Naive thymus-derived CD4-positive, alpha-beta T cell (primary cell): ENCODE measurements at places on chromosomes 12 and 14. TPM values are rescaled to one million over a fixed set of nuclear protein-coding genes. Genes with fewer than 3 reads are reported as not detected.

Gene KRT6C
- not detected in 2 replicates for total RNA-seq

Gene PPP4R4
- 1.7 TPM for total RNA-seq

GRCh38 chr14:104940526-104941150 is 16.0 kb downstream of the PLD4 start:
- no peak for DNase-seq
- no peaks in the 10 kb centered on the region for H3K27me3 ChIP-seq
- no peak overlapping the region for H3K4me3 ChIP-seq
- no peak overlapping the region for H3K27ac ChIP-seq
- H3K4me1 ChIP-seq, result no peaks in the 10 kb centered on the region

GRCh38 chr14:61090432-61091216 is 109.6 kb downstream of the SLC38A6 start:
- H3K27me3 ChIP-seq, result no peaks in the 10 kb centered on the region
- no peak overlapping the region for H3K27ac ChIP-seq
- no peak overlapping the region for H3K4me3 ChIP-seq
- H3K36me3 ChIP-seq, result no peaks in the 10 kb centered on the region
- no peak for DNase-seq

DNA sequence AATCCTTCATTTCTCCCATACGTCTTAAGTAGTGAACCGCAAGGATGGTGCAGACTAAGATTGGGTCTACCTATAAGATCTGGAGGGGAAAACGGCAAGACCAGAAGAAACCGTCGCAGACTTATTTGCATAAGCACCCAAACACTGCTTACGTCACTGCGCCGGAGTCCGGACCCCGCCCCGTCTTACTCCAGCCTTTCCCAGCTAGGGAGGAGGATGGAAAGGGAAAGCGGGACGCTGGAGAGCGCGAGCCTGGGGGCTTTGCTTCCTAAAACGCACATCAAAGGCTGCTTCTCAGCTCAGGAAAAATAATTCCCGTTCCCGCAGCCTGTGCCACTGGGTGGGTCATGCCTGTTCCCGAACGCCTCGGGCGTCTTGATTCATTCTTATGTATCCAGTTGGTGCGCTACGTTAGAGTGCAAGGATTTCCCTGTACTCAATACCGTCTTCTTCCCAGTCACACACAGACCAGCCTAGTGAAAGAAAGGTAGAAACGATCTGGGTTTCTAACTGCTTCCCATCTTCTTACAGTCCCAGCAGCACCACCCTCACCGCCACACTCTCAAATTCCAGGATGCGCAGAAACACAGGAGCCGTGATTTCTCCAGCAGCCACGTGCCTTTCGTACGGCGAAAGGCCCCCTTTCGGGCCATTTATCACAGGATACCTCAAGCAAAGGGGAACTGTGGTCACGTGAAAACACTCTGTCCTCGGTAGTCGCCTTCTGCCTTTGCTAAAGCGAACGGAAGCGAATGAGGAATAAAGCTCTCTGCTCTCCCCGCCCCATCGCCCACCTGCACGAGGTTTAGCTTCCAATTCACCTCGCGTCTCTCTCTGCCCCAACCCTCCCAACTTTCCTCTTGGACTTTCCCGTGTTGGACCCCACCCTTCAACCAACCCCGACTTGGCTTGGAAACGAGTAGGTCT is 1.1 kb downstream of the SLC6A15 start:
- H3K36me3 ChIP-seq, result no peaks in the 10 kb centered on the region
- H3K4me3 ChIP-seq, result no peak overlapping the region
- no peaks in the 10 kb centered on the region for H3K4me1 ChIP-seq
- no peaks in the 10 kb centered on the region for H3K27me3 ChIP-seq
- DNase-seq, result no peak
- H3K27ac ChIP-seq, result no peak overlapping the region

DNA sequence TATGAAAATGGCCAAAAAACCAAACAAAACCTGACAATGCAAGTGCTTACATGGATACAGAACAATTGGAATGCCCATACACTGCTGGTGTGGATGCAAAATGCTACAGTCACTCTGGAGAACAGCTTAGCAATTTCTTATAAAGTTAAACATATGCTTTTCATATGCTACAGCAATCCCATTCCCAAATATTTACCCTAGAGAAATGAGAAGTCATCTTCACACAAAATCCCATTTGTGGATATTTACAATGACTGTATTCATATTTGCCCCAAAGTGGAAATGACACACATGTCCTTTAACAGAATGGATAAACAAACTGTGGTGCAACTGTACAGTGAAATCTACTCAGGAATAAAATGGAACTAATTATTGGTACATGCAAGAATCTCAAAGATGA is 20.4 kb downstream of the SAV1 start:
- no peaks in the 10 kb centered on the region for H3K4me1 ChIP-seq
- no peaks in the 10 kb centered on the region for H3K36me3 ChIP-seq
- H3K27ac ChIP-seq, result no peak overlapping the region
- no peak for DNase-seq
- H3K27me3 ChIP-seq, result no peaks in the 10 kb centered on the region
- no peak overlapping the region for H3K4me3 ChIP-seq

DNA sequence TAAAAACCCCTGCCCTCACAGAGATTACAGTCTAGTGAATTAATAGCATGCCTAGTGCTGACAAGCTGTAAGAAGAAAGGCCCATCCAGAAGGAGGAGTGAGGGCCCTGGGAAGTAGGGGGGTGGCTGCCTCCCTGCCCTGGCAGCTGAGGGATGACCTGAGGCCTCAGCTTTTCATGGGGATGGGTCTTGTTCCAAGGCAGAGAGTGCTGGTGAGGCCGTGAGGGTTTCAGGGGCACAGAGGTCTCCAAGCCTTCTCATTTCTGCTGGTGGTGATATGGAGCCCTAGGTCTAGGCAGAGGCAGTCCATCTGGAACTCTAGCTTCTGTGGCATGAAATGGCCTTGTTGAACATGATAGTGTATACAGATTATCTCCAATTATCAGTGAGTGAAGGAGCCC is 114.4 kb downstream of the ZFP36L1 start:
- no peak overlapping the region for H3K4me3 ChIP-seq
- H3K27me3 ChIP-seq, result no peaks in the 10 kb centered on the region
- H3K27ac ChIP-seq, result no peak overlapping the region
- H3K36me3 ChIP-seq, result no peaks in the 10 kb centered on the region

- no peak for DNase-seq
- no peaks in the 10 kb centered on the region for H3K36me3 ChIP-seq
- H3K27me3 ChIP-seq, result no peaks in the 10 kb centered on the region
- H3K27ac ChIP-seq, result no peak overlapping the region
- no peaks in the 10 kb centered on the region for H3K4me1 ChIP-seq
Measured at GRCh38 chr12:70052476-70052875, 190.8 kb upstream of the CNOT2 start.

DNA sequence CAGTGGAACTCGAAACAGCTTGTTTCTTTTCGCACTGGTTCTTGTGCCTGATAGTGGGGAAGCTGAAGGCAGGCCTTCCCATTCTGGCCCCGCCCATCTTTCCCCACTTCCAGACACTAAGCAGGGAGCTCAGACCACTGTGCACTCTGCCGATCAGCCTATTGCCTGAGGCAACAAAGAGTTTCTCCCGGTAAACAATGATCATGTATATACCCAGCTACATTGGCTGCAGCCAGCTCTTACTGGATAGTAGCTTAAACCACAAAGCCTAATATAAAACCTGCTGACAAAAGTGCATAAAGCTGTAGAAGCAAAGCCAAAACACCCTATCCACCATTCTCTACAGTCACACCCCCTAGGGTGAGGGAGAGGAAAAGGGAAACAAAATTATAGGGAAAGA is 24.7 kb upstream of the GLIPR1 start:
- H3K27me3 ChIP-seq, result no peaks in the 10 kb centered on the region
- H3K27ac ChIP-seq, result no peak overlapping the region
- no peaks in the 10 kb centered on the region for H3K36me3 ChIP-seq
- H3K4me1 ChIP-seq, result peaks cover 33% of the 10 kb centered on the region

DNA sequence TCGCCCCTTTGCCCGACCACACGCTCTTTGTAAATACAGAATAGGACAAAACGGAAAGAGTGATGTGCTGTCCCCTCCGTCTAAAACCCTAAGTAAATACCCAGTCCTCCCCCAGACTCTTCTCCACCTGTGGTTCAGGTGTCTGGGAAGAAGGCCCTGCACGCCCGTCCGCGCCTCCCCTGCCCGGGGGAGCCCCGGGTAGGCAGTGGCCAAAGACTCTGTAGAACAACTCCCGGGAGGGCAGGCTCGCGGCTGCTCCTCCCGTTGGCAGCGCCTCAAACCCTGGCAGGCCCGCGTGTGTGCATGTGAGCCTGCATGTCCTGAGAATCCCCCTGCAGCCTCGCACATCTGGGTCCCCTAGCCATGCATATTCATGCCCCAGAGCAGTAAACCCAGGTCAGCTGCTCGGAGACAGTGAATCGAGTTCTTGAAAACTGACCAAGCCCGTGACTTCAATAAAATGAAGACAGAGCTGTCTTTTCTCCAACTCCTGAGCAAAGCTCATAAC is 165.8 kb downstream of the MON2 start:
- H3K27me3 ChIP-seq, result peaks cover 7% of the 10 kb centered on the region
- peaks cover 9% of the 10 kb centered on the region for H3K4me1 ChIP-seq
- H3K36me3 ChIP-seq, result no peaks in the 10 kb centered on the region
- peak overlapping the region; percentile 45 for H3K4me3 ChIP-seq
- no peak for DNase-seq

DNA sequence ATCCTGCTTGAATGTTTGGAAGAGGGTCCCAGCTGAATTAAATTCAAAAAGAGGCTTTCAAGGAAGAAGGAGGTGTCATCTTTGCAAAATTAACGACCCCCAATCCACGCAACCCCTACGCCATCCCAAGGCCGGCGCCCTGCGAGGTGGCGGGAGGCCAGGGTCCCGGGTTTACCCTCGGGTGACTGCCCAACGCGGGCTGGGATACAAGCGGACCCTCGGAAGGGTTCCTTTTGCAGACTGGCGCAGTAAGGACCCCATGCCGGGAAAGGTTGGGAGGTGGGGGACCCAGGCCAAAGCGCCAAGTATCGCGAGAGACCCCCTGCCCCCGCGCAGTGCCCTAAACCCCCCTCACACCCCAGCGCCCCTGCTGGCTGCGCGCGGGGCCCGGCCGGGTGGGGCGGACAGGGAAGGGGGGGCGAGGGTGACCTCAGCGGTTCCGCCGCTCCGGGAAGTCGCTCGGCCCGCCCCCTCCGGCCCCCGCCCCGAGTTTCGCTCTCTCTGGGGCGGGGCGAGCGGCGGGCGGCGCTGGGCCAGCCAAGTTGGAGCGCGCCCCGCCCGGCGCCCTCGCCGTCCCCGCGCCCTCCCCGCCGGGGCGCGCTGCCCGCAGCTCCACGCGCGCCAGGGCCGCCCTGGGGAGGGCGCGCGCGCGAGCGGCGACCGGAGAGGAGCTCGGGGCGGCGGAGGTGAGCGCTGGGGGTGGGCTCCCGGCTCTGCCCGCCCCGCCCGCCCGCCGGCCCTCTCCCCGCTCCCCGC is 708 bp upstream of the ZBTB42 start:
- H3K4me1 ChIP-seq, result peaks cover 20% of the 10 kb centered on the region
- no peaks in the 10 kb centered on the region for H3K27me3 ChIP-seq
- no peaks in the 10 kb centered on the region for H3K36me3 ChIP-seq

DNA sequence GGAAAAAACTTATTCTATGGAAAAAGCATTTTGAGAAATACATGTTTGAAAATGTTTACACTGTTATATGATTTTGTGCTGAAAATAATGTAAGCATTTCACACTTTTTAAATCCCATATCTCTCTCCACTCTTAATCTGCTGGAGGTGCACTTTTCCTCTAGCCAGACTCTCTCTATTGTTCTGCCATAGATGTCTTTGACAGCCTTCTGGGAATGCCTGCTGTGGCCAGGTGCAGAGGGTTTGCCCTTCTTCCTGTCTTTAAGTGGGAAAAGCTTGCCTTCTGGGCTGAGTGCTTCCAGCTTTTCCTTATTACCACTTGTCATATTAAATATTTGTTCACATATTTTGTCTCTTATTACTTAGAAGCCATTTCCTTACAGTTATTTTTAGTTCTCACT is 60.1 kb upstream of the PPM1H start:
- no peak overlapping the region for H3K4me3 ChIP-seq
- no peaks in the 10 kb centered on the region for H3K27me3 ChIP-seq
- no peak for DNase-seq
- no peaks in the 10 kb centered on the region for H3K36me3 ChIP-seq
- no peaks in the 10 kb centered on the region for H3K4me1 ChIP-seq

GRCh38 chr12:121504505-121504904 is 76.3 kb downstream of the KDM2B start:
- no peak overlapping the region for H3K4me3 ChIP-seq
- H3K36me3 ChIP-seq, result no peaks in the 10 kb centered on the region
- no peaks in the 10 kb centered on the region for H3K27me3 ChIP-seq
- H3K4me1 ChIP-seq, result no peaks in the 10 kb centered on the region

- no peak overlapping the region for H3K27ac ChIP-seq
- peak overlapping the region; percentile 48 for H3K4me3 ChIP-seq
Measured at GRCh38 chr14:73245480-73246325, 8.4 kb downstream of the PAPLN start.

GRCh38 chr14:69663300-69663643 is 51.9 kb downstream of the SUSD6 start:
- no peaks in the 10 kb centered on the region for H3K36me3 ChIP-seq
- H3K4me1 ChIP-seq, result peaks cover 19% of the 10 kb centered on the region
- H3K27ac ChIP-seq, result peak overlapping the region; percentile 16
- H3K4me3 ChIP-seq, result no peak overlapping the region

DNA sequence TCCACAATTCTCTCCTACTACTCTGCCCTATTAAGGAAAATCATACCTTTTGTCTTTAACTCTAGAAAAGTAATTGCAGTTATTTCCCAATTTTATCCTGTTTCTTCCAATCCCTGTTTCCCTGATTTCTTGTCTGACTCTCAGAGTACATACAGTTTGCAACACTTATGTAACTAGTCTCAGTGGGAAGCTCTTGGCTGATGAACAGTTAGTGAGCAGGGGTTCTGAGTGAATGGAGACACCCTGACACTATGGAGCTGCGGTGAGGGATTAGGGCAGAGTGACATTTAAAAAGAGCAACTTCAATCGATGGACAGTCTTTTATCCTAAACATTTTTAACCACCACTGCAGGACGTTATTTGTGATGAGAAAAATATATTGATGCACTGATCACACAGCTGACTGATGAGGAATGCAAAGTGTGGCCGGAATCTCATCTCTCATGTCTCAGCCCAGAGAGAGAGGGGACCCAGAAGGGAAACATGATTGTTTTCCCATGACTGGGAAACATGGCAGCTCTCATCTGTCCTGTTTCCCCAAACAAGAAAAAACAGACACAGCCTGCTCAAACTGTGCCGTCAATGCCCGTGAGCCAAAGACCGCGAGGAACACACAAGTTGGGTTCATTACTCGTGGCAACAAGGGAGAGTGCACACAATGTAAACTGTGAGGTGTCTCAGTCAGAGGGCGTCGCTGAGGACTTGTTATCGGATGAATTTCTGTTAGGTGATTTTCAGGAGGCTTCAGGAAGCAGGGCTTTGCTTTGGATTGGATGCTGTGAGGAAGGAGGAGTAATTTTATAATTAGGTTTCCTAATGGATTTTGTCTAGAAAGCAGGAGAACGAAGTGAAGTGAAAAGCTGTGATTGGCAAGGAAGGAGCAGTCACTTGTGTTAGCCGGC is 5.2 kb upstream of the SLC6A13 start:
- no peak for DNase-seq
- H3K4me1 ChIP-seq, result no peaks in the 10 kb centered on the region
- no peaks in the 10 kb centered on the region for H3K36me3 ChIP-seq
- no peaks in the 10 kb centered on the region for H3K27me3 ChIP-seq
- H3K4me3 ChIP-seq, result no peak overlapping the region

Gene TMEM253
- 0.73 TPM for total RNA-seq

- H3K27me3 ChIP-seq, result no peaks in the 10 kb centered on the region
- H3K4me3 ChIP-seq, result no peak overlapping the region
- no peak for DNase-seq
- no peaks in the 10 kb centered on the region for H3K36me3 ChIP-seq
- peaks cover 25% of the 10 kb centered on the region for H3K4me1 ChIP-seq
Measured at GRCh38 chr12:53004582-53004981, 1.7 kb upstream of the EIF4B start.

Gene CLEC4A
- total RNA-seq, result 0.30 TPM
